Stimulated activated CD4-positive, alpha-beta T cell treated with anti-CD3 and anti-CD28 coated beads, Interleukin-1b, Interleukin-23, amount 100 ng/mL, for 4 hours (primary cell): ENCODE measurements at places on chromosomes 2 and 18.

- DNase-seq = no peak
Measured at GRCh38 chr2:240894836-240895558, 959 bp downstream of the MAB21L4 start.

DNA sequence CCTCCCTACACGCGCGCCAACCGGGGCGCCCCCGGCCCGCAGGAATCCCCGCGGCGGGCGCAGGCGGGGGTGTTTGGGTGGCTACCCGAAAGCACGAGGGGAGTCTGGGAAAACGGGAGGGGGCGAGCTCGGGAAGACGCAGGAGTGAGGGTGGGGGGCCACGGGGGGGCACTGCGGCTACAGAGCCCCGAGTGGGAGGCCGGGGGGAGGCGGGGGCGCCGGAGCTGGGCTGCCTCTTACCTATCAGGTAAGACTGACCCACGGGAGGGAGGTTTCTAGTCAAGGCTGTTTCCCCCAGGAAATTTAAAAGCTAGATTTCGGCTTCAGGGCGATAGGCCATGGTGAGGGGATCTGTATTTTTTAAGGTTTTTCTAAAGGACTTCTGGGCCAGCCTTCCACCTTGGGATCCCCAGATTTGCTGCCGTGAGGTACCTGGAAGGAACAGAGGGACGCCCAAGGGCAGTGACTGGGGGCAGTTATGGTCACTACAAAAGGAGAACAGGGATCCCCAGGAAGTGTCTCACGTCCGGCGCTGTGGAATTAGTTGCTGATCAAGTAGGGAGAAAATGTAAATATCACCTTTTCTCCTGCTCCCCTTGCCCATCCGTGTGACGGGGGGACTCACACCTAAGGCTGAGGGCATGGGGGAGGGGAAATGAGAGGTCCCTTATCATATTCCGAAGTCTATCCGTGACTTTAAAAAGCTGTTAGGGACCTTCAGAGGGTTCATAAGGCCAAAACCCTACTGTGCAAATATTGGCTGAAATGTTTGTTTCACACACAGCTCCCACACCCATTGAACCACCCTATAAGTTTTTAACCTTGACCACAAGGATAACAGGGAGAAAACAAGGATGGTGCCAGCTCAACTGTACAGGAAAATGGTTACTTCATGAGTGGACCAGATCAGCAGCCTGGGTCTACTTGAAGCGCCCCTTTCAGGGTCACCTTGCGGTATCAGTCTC lies 638 bp upstream of the IRS1 start:
- DNase-seq = no peak

DNA sequence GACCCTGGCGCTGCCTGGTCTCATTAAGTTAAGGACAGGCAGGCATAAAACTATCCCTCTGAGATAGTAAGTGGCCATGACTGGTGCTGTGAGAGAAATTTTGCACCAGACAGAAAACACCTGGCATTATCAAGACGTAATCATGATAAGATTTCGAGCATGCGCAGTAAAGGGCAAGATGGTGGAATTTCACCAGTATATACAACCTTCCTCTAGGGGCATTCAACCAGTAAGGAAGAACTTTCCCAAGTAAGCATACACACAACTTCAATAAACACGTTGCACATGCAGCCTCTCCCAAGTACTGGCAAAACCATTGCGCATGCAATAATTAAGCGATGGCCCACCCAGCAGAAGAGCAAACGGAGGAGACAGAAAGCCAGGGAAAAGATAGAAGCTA lies 1376.4 kb upstream of the CRIM1 start:
- DNase-seq = no peak

- no peak for DNase-seq
Measured at GRCh38 chr2:46050489-46050888, 246.7 kb upstream of the EPAS1 start.

- DNase-seq = no peak
Measured at GRCh38 chr18:38747153-38747552, 1181.6 kb upstream of the CELF4 start.
